HFFc6 (cell line): ENCODE measurements at places on chromosomes 5 and 9. TPM values are rescaled to one million over a fixed set of nuclear protein-coding genes. Genes with fewer than 3 reads are reported as not detected.

The GABRA6 gene
- not detected in 3 replicates for total RNA-seq

The AFAP1L1 gene
- 3.1 to 6.7 TPM (median 4.8 TPM) in 3 replicates for total RNA-seq

The FAXDC2 gene
- 3.2 to 4.7 TPM (median 3.7 TPM) in 3 replicates for total RNA-seq

DNA sequence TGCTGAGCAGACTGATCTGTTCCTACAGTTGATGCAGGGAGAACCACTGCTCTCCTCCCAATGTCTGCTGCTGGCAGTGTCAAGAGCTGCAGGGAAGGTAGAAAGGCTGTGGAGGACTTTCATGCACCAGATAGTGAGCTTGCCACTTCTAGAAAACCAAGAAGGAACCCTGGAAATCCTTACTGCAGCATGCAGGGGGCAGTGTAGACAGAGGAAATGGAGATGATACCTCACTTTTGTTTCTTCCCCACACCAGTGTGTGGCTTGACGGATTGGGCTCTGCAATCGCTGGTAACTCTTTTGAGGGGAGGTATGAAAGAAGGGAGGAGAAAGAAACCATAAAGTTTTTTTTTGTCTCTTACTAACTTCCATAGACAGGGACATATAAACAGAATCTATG, 480.7 kb downstream of the DMAC1 start:
- no peaks in the 10 kb centered on the region; the same call in 1 of the 2 replicates for H3K36me3 ChIP-seq
- peaks cover 58% of the 10 kb centered on the region for H3K4me1 ChIP-seq
- H3K27me3 ChIP-seq: no peaks in the 10 kb centered on the region; the same call in 1 of the 2 replicates
- DNase-seq: no peak
- peak overlapping the region; percentile 38; the same call in 1 of the 2 replicates for H3K27ac ChIP-seq
- no peak overlapping the region for H3K4me3 ChIP-seq

GRCh38 chr5:166758151-166758550, 1533.3 kb upstream of the WWC1 start:
- DNase-seq: no peak
- no peak overlapping the region for H3K4me3 ChIP-seq
- no peaks in the 10 kb centered on the region for H3K27me3 ChIP-seq
- no peak overlapping the region for H3K27ac ChIP-seq
- H3K36me3 ChIP-seq: no peaks in the 10 kb centered on the region
- H3K4me1 ChIP-seq: no peaks in the 10 kb centered on the region

GRCh38 chr5:122341087-122341486, 29.1 kb downstream of the SNCAIP start:
- DNase-seq: no peak
- H3K27ac ChIP-seq: no peak overlapping the region
- peaks cover 2% of the 10 kb centered on the region; the same call in 1 of the 2 replicates for H3K27me3 ChIP-seq
- H3K4me3 ChIP-seq: no peak overlapping the region

GRCh38 chr9:87630846-87631245, 95.1 kb upstream of the CTSL start:
- no peaks in the 10 kb centered on the region for H3K4me1 ChIP-seq
- DNase-seq: no peak
- peaks cover 6% of the 10 kb centered on the region for H3K27me3 ChIP-seq
- no peak overlapping the region for H3K27ac ChIP-seq

GRCh38 chr5:89289604-89290003, 406.6 kb upstream of the MEF2C start:
- peak; percentile 74 for DNase-seq
- H3K27ac ChIP-seq: no peak overlapping the region

GRCh38 chr5:116614603-116614920, 39.9 kb upstream of the SEMA6A start:
- no peak overlapping the region for H3K4me3 ChIP-seq
- H3K27me3 ChIP-seq: no peaks in the 10 kb centered on the region; the same call in 1 of the 2 replicates
- no peaks in the 10 kb centered on the region for H3K4me1 ChIP-seq
- H3K27ac ChIP-seq: no peak overlapping the region
- H3K36me3 ChIP-seq: no peaks in the 10 kb centered on the region

GRCh38 chr9:84978661-84979060, 309.1 kb downstream of the NTRK2 start:
- H3K27me3 ChIP-seq: peaks cover 2% of the 10 kb centered on the region; the same call in 1 of the 2 replicates
- DNase-seq: no peak
- no peak overlapping the region for H3K27ac ChIP-seq
- no peaks in the 10 kb centered on the region for H3K4me1 ChIP-seq

DNA sequence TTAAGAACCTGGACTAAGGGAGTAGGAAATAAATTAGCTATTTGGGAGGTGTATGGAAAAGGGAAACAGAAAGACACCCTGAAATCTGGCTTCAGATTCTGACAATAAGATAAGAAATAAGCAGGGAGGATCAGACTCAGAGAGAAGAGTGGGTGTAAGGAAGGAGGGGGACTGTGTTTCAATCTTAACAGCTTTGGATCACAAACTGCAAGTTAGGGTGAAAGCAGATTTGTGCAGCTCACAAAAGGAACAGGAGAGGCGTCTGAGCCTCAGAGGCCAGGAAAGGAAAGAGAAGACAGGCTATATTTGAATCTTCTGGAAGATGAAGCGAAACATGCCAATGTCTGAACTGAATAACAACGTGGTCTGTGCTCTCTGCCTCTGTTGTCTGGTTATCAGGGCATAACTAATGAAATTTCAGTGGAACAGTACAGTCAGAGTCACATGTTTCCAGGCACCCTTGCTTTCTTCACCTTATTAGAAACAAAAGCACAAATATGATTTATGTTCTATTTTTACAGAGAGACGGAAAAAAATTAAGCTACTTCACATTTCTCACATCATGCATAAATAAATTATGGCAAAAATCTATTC, 26.6 kb downstream of the SGTB start:
- H3K27ac ChIP-seq: no peak overlapping the region
- no peaks in the 10 kb centered on the region for H3K4me1 ChIP-seq
- DNase-seq: no peak

- no peaks in the 10 kb centered on the region for H3K27me3 ChIP-seq
- no peak overlapping the region for H3K4me3 ChIP-seq
- no peak for DNase-seq
- H3K36me3 ChIP-seq: no peaks in the 10 kb centered on the region
Observed at GRCh38 chr9:28317745-28318144, 744.5 kb upstream of the C9orf72 start.
